ENCODE measurements at places on chromosomes 2 and 18.

GRCh38 chr2:236853585-236854051 lies 232.1 kb upstream of the COPS8 start:
- DNase-seq: no peak

DNA sequence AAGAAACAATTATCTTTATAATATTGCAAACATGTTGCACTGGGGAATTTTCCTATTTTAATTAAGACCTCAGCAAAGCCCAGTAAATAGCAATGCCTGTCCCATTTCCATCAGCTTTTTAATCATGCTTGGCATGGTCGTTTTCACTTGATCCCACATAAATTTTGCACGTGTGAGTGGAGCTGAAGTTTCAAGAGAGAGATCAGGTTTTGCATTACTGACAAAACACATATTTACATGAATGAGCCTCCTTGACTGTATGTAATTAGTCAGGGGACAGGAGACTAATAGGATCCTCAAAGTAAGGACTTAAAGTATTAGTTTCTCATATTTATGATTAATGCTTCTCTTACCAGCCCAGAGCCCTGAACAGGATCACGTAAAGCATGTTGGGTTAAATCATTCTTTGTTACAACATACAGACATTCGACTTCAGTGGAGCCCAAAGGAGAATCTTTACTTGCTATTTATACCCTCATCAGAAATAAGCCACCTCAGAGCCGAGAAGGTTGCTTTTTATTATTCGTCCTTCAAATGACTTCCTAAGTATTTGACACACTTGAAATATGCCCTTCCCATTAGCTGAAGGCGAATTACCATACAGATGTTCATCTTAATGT lies 711.3 kb downstream of the GALR1 start:
- no peak for DNase-seq

DNA sequence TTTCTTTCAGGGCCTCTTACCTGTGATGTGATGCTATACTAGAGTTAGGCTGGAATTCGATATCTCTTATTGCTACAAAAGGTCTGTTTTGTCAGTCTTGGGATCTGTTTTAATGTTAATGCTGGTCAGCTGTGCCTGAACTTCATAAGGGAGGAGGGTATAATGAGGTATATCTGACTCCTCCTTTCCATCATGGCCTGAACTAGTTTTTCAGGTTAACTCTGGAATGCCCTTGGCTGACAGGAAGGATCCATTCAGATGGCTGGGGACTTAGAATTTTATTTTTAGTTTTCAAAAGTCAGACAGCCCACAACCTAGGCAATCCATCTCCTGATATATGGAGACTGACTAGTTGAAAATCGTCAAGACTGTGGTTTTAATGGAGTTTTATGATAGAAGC lies 35.9 kb upstream of the TBC1D8 start:
- DNase-seq: no peak

GRCh38 chr2:215401896-215402379 lies 33.9 kb downstream of the FN1 start:
- DNase-seq: no peak

- no peak for DNase-seq
Observed at GRCh38 chr18:37289423-37289822, 276.2 kb downstream of the CELF4 start.

GRCh38 chr2:234422273-234422732 lies 74.6 kb downstream of the ARL4C start:
- DNase-seq: no peak

- DNase-seq: no peak
Observed at GRCh38 chr2:74578408-74578807, 23.9 kb downstream of the DOK1 start.

DNA sequence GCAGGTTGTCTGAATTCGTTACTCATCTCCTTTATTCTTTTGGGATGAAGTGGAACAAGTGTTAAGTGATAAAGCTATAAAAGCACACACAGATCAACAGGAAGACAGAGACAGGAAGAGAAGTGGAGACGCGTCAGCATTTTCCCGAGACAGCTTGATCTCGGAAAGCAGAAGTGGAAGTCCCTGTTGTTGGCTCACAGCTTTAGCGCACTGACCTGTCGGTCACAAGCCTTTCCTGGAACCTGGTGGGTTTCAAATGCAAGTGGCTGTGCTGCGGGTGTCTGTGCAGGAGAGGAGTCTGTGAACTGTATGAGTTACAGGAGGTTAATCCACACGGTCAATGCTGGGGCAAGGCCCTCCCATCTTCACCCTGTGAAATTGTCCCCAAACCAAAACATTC lies 116.6 kb upstream of the PELI1 start:
- peak; percentile 34 for DNase-seq

GRCh38 chr2:85584354-85584856 lies at the start of gene VAMP5:
VAMP5 (plus strand) TSS chr2:85584431; CDS start chr2:85584491, 60 bp downstream.
- DNase-seq: peak; percentile 59

DNA sequence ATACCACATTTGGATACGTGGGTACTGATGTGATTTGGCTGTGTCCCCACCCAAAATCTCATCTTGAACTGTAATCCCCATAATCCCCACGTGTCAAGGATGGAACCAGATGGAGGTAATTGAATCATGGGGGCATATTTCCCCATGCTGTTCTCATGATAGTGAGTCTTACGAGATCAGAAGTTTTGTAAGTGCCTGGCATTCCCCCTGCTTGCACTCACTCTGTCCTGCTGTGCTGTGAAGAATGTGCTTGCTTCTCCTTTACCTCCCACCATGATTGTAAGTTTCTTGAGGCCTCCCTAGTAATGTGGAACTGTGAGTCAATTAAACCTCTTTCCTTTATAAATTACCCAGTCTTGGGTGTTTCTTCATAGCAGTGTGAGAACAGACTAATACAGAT lies 70.3 kb downstream of the CHST9 start:
- no peak for DNase-seq

- no peak for DNase-seq
Observed at GRCh38 chr2:130769343-130769907, 14.1 kb downstream of the AMER3 start.

GRCh38 chr2:238450440-238450861 lies 23.7 kb downstream of the ASB1 start:
- DNase-seq: no peak

DNA sequence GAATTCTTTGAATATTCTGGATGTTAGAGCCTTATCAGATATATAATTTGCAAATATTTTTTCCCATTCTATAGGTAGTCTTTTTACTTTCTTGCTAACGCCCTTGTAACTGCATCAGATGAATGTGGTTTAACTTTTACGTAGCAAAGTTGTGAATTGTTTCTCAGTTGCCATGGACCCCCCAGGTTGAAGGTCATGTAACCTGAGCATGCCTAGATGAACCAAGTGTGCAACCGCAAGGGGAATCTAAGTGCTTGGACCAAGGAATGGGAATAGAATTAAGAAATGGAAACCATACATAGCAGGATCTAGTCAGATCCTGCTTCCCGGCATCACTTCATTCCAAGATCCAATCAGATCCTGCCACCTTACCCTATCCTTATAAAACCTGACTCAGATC lies 65.1 kb upstream of the TNP1 start:
- DNase-seq: no peak

DNA sequence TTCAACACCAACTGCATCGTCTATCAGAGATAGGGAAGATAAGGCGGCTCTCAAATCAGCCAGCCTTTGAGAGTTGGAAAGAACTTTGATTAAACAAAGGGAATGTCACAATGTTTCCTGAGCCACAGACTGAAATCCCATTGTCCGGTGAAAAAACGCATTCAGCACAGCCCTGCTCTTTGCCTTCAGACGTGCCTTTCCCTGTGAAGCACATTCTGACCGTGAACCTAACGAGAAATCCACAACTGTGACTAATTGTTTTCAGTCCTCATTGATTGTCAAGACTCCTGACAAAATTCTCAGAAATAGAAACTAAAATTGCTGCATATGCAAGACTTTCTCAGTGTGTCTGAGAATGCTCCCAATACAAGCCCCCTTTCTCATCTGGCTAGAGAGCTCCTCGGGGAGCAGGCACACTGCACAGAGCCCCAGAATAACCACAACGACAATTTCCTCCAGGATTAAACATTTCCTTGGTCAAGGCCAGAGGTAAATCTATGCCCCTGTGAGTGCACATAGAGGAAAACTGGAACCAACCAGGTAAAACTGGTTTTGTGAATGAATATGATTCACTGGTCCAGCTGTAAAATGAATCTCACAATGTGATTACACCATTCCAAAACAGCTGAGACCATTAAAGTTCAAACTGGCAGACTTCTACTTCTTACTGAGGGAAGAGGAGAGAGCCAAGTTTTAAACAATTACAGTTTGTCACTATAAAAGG lies 561.9 kb upstream of the ID2 start:
- DNase-seq: no peak

GRCh38 chr18:45652303-45653080 lies 37.2 kb downstream of the SLC14A2 start:
- DNase-seq: no peak

GRCh38 chr2:119315241-119315925 lies 51.3 kb downstream of the C2orf76 start:
- DNase-seq: no peak

DNA sequence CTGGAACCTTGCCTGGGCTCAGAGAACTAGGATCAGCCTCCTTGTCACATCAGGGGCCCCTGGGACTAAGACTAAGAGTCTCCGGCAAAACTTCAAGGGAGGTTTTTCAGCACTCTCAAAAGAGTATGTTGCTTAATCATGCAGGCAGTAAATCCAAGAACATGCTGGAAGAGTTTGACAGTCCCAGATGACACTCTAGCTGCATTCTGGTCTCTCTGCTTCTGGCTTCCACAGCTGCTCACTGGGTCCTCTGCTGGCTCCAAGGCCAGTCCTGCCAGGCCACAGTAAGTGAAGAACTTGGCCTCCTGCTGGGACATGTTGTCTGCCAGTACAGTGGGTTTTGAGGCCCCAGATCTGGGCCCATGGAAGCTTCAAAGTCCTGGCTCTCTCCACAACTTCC lies 45.2 kb upstream of the IL1RL1 start:
- DNase-seq: no peak

GRCh38 chr2:143577489-143577888 lies 448.3 kb downstream of the ARHGAP15 start:
- DNase-seq: no peak

DNA sequence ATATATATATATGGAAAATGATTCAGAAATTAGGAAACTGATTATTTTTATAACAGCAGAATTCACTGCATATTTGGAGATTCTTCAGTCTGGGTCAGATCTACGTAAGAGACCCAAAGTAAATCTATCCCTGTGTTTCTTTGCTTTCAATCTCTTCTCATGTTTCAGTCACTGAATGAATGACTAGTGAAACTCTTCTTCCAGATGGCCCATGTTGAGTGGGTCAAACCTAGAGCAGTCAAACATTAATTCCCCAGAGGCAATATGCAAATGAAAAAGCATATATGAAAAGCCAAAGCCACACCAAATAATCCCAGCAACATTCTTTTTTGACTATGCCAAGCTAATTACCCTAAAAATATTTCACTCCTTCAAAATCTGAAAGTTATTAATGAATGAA lies 317.3 kb downstream of the RBM43 start:
- DNase-seq: no peak

GRCh38 chr2:75543446-75543845 lies 17.3 kb downstream of the EVA1A start:
- DNase-seq: no peak

DNA sequence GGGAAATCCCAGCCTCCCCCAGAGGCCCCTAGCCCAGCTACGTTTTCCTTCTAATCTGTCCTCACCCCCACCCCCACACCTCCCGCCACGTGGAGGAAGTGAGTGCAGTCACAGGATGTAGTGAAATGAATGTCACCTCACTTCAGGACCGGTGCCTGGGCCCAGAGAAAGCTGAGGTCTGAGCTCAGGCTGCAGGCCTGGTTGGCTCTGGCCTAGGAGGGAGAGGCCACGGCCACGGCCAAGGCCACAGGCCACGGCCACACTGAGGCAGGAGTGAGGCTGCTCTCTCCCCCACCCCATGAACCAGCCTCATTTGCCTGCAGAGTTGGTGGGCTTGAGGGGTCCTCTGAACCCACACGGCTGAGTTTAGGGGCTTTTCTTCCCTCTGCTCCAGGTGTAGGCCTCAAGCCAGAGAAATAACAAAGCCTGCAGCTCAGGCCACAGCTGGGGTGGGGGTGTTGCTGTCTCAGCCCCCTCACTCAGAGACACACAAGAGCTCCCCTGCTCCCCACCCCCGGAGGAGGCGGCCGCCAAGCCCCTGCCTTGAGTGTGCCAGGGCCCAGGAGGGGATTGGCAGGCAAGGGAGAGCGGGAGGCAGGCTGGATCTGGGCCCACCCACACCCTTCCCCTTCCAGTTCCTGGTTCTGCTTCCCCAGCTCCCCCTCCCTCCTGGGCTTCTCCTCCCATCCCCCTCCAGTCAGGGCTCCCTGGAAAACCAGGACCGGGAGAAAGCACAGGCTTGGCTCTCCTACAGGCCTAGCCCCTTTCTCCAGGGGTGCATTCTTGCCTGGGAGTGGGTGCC lies 27.0 kb downstream of the DNMT3A start:
- DNase-seq: peak; percentile 94

GRCh38 chr2:235784788-235785187 lies 290.9 kb downstream of the AGAP1 start:
- no peak for DNase-seq

DNA sequence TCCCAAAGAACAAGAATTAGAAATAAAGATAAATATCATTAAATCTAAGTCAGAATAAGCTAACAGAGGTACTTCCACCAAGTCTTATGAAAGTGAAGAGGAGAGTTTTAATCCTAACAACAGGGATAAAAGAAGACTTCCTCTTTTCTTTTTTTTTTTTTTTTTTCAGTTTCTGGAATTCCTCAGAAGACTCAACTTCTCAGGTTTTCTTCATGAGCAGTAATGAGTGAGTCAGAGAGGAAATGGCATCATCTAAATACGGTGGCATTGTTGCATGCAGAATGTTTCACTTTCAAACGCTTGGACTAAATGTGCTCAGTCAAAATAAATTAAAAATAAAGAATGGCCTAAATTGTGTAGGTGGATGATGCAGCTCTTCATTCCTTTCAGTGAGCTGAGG lies 45.6 kb upstream of the ARHGAP15 start:
- no peak for DNase-seq

GRCh38 chr2:2581331-2582159 lies 250.5 kb upstream of the MYT1L start:
- DNase-seq: no peak

DNA sequence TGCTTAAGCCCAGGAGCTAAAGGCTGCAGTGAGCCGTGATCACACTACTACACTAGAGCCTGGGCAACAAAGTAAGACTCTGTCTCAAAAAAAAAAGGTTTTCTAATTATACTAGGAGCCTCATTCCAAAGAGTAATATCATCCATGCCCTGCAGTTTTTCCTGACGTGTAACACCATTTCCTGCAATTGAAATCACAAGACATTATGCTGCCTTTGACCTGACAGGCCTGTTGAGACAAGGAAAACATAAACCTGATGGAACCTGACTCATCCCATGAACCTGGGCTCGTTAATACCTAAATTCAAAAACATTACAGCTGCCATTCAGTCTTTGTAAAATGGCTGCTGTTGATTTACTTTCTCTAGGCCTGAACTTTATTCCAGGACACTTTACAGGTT lies 58.7 kb upstream of the PEX13 start:
- no peak for DNase-seq

GRCh38 chr2:48510329-48510728 lies 19.6 kb upstream of the STON1 start:
- DNase-seq: no peak

GRCh38 chr2:240620859-240621258 lies 4.4 kb upstream of the GPR35 start:
- DNase-seq: peak; percentile 21

Data from stimulated activated naive CD8-positive, alpha-beta T cell treated with anti-CD3 and anti-CD28 coated beads, Interleukin-15, Interleukin-2, amounts not matched to agents 100 U/mL and 50 U/mL, for 24 hours (primary cell).